NCI-H460 (cell line): ENCODE measurements at places on chromosomes 2 and 18. TPM values are rescaled to one million over a fixed set of nuclear protein-coding genes. Genes with fewer than 3 reads are reported as not detected.

DNA sequence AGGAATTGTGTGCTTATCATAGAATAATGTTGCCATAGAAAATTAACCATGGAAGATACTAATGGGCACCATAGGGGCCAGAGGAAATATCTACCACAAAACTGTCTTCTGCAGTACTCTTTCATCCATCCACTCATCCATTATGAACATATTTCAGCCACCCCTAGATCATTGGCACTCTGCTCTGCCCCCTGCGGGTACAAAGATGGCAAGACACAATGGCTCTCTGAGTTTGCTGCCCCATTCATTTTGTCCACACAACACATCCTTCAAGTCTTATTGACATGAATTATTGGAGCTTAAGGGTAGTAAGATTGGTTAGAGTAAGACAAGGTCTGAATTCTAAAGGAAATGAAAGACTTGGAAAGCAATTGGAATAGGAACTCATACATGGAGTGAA, 1224.7 kb upstream of the CELF4 start:
- no peak for DNase-seq

- no peak for DNase-seq
Observed at GRCh38 chr2:85541262-85541661, 2.3 kb downstream of the MAT2A start.

DNA sequence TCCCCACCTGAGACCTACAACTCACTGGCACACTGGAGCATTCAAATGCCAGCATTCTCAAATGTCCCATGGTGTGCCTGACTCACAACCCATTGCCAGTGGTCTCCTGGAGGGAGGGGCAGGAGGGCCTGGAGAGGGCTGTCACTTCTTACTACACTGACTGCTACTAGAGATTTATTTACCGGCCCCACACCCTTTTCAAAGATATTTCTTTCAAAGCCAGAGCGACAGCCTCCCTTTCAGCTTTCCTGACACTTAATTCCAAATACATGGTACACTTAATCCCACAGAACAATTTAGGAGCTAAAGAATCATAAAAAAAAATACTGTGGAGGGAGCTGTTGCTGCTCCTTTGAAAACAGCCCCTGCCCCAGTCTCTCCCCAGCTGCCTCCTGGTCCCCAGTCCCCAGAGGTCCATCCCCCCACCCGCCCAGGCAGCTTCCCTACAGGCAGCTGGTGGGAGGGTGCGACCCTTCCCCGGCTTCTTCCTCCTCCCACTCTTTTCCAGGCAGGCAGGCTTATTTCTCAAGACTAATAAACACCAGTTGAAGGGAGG, 129.1 kb upstream of the SMAD2 start:
- DNase-seq: no peak

- no peak for DNase-seq
Observed at GRCh38 chr18:36780748-36781147, 48.1 kb downstream of the TPGS2 start.

L3MBTL4 gene
- total RNA-seq: 1.2 and 1.3 TPM in 2 replicates

QPCT gene
- 311 and 322 TPM in 2 replicates for total RNA-seq

ITGA6 gene
- total RNA-seq: 180 and 184 TPM in 2 replicates

UCN gene
- total RNA-seq: 4.6 and 6.8 TPM in 2 replicates

SNX17 gene
- total RNA-seq: 80.9 and 88.7 TPM in 2 replicates
